ENCODE measurements at places on chromosomes 4 and X.

- DNase-seq = no peak
Observed at GRCh38 chrX:49282647-49283011, 13.0 kb downstream of the PPP1R3F start.

- no peak for DNase-seq
Observed at GRCh38 chr4:1031956-1032795, 20.8 kb downstream of the FGFRL1 start.

DNA sequence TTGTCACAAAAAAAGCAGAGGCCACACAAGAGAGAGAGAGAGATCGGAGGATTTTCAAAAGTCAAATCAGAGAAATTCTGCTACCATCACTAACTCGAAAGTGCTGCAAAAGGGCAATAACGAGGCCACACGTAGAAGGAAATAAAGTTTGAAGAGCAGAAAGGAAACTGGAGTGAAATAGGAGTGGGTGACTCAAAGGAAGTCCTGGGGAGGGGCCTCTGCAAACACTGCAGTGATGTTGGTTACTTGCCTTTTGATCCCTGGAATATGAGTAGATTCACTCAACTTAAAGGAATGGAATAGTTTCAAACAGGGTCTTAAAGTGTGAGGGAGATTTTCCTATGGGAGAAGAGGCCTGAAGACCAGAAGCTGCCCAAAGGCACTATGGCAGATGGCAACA, 663.4 kb upstream of the LCORL start:
- DNase-seq = no peak

DNA sequence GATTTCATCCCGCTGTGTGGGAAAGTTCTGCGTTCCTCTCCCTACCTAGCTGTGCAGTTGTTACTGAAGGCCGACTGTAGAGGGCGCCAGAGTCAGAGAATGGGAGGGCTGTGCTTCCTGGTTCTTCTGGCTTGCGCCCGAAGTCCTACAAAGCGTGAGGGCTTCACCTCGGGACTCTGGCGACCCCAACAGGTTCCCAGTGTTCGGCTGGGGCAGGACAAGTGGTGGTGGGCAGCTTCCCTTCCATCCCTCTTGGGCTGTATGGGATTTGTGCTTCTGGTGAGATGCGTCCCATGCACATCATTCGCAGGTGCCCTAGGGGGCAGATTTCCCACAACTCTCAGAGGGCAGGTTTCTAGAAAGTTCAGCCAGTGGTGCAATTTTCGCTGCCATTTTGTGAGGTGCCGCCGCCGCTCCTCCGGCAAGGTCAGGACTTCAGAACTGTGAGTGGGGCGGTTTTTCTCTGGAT, 27.3 kb downstream of the CT45A1 start:
- DNase-seq = no peak

All from central memory CD8-positive, alpha-beta T cell (primary cell).